Muscle of back (tissue), 13 donors: ENCODE measurements at places on chromosomes 6 and 20.

GRCh38 chr20:23244156-23244915, 106.3 kb upstream of the NXT1 start:
- DNase-seq: no peak

DNA sequence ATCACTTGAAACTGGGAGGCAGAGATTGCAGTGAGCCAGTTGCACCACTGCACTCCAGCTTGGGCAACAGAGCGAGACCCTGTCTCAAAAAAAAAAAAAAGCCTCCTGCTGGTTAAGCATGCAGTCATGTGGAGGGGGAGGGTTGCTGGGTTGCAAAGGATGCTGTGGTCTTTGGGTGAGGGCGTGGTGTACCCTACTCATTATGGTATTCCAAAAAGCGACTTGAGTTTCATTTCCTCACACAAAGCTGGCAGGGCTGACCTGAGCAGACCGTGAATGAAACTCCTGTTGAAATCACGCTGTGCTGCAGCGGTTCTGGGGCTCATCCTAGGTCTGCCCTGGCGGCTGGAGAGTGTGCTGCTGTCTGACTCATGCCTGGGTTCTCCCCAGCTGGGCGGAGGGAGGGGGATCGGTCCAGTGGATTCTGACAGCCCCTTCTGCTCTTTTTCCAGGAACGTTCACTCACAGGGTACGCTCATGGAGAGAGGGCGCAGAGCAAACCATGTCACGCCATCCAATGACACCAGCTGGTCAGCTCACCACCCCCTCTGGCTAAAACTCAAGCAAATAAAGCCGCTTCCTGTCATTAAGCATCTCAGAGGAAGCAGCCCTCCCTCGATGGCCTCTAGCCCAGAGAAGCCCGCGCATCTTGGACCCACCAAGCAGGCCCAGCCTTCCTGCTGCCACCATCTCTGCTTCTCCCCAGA, 166.2 kb downstream of the SCML4 start:
- DNase-seq: peak; percentile 83

GRCh38 chr6:73923905-73924485, 228.0 kb downstream of the CD109 start:
- peak; percentile 55 for DNase-seq

- no peak for DNase-seq
These were observed 40.4 kb upstream of the SGK1 start for GRCh38 chr6:134358320-134358719.

GRCh38 chr6:43679057-43679456, 8.5 kb downstream of the MRPS18A start:
- DNase-seq: no peak

GRCh38 chr20:13148961-13149360, 72.1 kb upstream of the ISM1 start:
- no peak for DNase-seq

- DNase-seq: no peak
These were observed 142.2 kb downstream of the MBOAT1 start for GRCh38 chr6:20070047-20070446.

DNA sequence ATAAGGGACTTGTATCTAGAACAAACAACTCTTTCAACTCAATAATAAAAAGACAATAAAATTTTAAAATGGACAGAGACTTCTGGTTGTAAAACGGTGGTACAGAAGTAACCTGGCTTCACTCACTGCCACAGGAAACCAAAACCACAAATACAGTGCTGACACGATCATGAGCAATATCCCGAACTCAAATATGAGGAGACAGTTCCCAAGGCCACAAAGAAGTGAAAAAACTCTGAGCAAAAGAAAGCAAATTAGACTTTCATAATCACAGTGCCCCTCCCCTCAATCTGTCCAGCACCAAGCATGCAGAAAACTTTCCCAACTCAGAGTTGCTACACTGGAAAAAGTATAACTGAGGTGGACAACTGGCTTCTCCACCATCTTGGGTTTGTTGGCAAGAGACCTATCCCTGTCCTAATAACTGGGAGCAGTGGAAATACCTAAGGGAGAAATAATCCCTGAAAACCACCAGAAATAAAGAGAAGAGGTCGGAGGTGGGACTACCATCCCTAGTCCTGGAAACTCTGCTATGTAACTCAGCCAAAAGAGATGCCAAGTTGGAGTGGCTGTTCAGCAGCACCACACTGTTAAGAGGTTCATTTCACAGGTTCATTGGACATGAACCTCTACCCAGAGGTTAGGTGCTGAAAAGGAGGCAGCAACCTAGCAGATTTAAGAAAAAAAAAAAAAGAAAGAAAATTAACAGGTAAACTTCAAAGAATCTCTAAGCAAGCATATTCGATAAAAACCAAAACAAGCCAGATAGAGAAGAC, 55.5 kb downstream of the REV3L start:
- DNase-seq: no peak

DNA sequence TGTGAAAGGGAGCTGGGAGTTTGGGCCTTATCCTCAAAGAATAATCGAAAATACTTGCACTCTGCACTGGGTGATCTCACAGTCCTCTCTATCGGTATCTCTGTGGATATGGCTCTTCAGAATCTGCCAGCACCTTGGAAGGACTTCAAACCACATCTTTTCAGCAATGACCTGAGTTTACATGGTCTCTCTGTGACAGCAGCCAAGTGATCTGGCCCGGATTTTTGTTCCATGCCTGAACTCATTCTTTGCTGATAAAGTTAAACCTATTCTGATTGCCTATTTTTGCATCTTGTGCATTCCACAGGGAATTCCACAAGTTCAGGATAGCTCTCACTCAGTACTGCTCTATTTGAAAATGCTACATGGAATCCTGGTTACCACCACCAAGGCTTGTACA, 98.9 kb downstream of the HDGFL1 start:
- no peak for DNase-seq

DNA sequence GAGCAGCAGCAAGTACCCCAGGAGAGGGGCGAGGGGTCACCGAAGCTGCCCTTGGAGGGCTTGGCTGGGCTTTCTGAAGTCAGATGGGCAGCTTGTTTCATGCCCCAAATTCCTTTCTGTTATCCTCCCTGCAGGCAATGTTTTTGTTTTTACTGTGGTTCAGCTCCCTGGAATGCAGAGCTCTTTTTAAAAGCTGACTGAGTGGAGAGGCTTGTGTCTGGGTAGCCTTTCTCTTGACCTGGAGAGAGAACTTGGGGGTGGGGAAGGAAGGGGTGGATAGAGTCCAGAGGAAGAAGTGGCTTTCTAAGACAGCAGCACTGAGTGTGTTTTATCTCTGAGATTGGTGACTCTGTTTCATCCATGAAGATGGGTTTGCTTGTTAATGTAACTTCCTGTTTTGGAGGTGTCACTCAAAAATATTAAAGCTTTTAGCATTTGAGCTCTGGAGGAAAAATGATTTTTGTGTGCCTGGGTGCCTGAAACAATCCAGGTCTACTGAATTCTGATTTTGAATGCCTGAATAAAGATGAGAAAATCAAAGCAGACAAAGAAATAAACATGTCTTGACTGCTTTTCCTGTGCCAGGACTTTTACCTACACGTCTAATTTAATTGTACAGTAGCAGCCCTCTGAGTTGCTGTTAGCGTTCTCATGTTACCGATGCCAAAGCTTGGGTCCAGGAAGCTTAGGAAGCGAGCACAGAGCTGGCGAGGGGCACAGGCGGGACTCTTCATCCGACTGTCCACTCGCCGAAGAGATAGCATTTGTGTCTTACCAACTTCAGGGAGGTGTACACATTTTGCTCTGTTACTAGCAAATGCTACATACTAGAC, 78.2 kb upstream of the EEF1E1 start:
- no peak for DNase-seq

- DNase-seq: no peak
These were observed 30.7 kb downstream of the FGD2 start for GRCh38 chr6:37036146-37036545.

- no peak for DNase-seq
These were observed 53.5 kb upstream of the MLN start for GRCh38 chr6:33857093-33857931.

DNA sequence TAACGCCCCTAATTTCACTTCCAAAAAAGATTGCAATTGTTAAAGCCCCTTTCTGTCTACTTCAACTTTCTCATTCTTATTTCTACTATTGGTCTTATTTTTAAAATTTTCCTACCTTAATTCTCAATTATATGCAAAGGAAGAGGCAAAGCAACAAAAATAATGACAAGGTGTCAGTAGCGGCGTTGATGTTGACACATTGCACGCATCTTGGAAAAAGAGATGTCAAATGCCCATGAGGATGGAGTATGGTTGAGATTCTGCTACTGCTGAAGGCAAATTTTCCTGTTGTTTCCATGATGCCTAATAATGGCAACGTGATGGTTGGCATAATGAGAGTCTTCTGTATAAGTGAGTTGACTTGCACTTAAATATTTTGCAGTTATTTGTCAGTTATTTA, 258.9 kb downstream of the CDKAL1 start:
- DNase-seq: no peak

GRCh38 chr6:153424719-153425400, 293.8 kb upstream of the RGS17 start:
- no peak for DNase-seq

DNA sequence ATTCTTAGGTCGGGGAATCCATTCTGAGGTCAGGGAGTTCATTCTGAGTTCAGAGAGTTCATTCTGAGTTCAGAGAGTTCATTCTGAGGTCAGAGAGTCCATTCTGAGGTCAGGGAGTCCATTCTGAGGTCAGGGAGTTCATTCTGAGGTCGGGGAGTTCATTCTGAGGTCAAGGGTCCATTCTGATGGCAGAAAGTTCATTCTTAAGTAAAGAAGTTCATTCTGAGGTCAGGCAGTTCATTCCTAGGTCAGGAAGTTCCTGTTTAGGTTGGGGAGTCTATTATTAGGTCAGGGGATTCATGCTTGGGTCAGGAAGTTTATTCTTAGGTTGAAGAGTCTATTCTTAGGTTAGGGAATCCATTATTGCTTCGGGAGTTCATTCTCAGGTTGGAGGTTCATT, 16.5 kb upstream of the NXT1 start:
- no peak for DNase-seq

DNA sequence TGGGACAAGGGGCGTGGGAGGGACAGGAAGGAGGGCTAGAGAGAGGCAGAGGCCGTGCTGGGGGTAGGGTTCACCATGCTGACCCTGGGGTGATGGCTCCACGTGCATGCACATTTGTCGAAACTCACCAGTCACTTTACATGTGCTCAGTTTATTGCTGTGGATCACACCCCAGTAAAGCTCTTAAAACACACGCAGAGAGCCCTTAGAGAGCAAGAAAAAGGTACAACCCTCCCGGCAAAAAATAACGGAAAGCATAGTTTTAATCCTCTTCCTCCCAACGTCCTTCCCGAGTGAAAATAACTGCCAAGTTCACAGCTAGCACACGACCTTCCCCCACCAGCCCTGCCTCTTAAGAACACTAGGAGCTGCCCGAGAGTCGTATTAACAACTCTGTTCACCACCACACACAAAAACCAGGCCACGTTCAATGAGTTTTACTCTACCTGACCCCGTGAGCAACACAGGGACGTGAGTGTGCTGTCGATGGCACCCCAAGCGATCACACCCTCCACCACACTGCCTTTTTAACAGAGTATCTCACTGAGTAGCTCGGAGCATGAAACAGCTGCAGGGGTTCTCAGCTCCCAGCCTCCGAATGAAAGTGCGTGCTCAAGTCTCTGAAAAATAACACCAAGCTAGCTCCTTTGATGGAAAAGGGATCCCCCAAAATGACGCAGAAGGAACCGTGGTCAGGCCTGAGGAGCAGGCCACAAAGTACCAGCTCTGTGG, 39.7 kb downstream of the TAF4 start:
- DNase-seq: peak; percentile 65

DNA sequence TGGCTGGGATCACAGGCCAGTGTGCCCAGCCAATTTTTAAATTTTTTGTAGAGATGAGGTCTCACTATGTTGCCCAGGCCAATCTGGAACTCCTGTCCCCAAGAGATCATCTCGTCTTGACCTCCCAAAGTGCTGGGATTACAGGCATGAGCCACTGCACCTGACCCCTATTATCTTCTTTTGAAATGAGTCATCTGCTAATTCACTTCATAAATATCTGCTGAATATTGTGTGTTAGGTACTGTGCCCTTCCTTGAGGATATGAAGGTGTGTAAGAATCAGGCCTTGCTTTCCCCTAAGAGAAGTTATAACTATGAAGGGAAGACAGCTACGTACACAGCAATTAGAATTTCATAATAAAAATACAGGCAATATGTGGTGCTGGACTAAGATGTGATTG, 8.2 kb downstream of the ATRN start:
- DNase-seq: no peak

DNA sequence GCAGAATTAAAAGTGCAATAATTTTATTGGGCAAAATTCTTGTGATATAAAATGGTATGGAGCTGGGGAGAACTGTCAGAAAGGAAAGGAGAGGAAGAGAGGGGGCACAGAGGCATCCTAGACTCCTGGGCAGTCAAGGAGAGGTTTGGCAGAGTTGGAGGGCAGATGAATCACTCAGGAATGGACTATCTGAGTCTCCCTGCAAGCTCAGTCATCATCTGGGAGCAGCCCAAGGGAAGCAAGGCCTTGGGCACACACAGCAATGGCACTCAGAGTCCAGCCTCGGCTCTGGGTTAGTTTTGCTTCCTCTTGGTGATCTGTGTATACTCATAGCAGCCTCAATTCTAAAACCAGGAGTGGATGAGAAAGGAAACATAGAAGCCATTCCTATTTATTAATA, 67.2 kb downstream of the SLC22A1 start:
- no peak for DNase-seq

DNA sequence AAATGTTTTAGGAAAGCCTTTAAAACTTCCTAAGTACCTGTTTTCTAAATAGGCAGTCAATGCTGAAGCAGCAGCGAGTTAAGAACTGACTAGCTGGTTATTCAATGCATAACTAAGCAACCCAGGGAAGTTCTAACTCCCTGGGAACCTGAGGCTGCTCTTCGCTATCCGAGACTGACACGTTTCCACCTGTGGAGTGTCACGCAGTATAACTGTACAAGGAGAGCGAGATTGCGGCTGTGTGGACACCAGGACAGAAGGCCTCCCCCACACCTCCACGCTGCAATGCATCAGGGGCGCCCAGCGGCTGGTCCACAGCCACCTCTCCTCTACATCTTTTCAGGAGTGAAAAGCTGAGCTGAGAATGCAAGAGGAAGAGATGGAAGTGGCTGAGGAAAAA, 8.0 kb downstream of the PXDC1 start:
- DNase-seq: no peak

DNA sequence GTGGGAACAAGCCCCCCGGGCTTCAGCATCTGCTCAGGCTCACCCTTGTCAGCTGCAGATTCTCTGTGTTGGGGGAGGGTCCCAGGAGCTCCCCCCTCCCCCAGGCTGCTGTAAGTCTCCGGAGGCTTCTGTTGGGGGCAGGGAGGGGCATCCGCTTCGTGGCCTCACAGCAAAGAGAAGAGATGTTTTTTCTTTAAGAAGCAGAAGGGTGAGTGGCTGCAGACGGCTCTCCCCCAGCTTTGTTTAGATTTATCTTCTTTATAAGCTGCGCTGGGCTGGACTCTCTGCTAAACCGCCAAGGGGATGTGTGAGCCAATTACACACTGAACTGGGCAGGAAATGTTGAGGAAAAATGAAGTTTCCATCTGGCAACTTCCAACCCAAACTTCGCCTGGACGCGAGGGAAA, 48.7 kb upstream of the GATA5 start:
- DNase-seq: peak; percentile 61

- no peak for DNase-seq
These were observed 3.9 kb upstream of the DSE start for GRCh38 chr6:116366740-116367275.
